ENCODE measurements at places on chromosomes 16 and 17.

DNA sequence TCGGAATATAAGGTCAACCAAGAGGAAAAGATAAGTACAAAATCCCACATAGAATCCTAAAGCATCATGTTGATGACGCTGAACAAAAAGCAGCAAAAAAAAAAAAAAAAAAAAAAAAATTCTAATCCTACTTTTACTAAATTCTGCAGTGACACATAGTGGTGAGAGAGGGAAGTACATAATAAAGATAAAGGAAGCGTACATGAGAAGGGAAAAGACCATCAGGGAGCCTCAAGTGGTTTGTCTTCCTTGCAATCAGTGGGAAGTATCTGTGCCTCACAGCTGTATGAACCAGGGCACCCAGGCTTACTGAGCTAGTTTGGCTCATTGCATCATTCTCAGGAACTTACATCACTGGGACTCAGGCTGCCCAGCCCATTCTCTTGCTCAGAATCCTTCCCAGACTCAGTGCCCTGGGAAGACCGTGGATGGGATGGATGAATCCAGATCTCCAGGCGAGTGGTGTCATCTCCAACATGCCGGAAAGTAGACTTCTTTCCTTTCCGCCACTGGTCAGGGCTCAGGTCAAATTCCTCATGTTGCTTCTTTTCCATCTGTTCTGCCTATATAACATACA is 21.2 kb downstream of the SMG6 start:
- no peak for DNase-seq

- peak; percentile 97 for DNase-seq
Observed at GRCh38 chr17:7023576-7024401, 939 bp downstream of the BCL6B start.

DNA sequence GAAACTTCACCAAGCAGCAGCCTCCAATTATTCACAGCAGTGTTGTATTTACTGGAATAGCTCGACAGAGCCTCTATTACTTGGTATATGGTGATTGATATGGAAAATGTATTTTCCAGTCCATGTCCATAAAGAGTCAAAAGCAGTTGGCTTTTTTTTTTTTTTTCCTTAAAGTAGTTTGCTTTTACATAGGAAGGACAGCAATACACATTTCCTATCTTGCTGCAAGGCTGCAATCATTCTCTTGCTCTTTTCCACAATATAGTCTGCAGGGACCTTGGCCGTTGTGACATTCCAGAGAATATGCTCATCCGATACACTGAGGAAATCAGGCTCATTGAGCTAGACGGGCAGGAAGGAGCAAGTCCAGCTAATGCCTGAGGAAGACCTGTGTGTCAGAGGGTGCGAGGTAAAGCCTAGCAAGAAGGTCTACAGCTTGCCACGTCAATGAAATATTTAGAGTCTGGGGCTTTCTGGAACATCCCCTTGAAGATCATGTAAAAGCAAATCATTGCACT is 131.1 kb downstream of the ENGASE start:
- DNase-seq, result no peak

DNA sequence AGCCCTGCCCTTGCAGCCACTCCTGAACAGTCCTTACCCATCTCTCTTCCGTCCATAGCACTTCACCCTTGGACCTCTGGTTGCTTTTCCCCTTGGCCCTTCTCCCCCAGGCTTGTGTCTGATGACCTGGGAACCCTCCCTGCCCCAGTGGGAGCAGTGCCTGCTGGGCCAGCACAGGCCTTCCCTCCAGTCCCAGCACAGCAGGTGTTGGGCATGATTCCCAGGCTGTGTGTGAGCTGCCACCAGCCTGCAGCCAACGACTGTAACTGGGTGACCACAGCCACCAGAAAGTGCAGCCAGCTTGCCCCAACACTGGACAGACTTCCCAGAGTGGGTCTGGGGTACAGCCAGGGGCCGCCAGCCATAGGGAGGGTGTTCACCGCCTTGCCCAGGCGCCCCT is 30.0 kb downstream of the CRAMP1 start:
- DNase-seq, result no peak

DNA sequence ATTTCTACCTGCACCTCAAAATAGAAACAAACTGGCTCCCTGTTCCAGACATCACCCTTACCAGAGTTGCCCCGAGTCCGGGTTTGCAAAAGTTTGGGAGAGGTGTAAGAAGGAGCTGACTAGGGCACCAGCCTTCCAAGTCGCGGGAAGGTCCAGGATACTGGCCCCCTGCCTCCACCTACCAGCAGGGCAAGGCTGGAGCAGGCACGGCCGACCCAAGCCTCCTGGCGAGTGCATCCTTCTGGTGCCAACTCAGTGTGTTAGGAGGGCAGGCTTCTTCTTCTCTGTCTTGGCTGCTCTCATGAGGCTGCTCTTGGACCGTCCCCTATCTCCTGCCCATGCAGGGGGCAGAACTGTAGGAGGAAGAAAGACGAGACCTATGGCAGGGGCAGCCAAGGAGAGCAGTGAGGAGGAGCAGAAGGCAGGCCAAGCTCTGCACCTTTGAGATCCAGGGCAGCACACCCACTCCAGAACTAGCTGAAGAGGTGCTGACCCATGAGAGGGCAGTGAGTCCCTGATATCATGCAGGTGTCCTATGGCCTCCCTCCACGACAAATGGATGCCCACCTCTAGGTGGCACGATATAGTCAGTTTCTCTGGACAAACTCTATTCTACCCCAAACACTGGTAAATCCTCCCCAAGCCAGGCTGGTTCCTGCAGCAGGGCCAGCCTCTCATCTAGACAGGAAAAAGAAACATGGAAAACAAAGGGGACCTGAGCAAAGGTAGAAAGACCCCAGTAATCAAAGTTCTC is 54.4 kb downstream of the CYTH1 start:
- no peak for DNase-seq

GRCh38 chr16:48535831-48536613 is 74.0 kb downstream of the N4BP1 start:
- no peak for DNase-seq

DNA sequence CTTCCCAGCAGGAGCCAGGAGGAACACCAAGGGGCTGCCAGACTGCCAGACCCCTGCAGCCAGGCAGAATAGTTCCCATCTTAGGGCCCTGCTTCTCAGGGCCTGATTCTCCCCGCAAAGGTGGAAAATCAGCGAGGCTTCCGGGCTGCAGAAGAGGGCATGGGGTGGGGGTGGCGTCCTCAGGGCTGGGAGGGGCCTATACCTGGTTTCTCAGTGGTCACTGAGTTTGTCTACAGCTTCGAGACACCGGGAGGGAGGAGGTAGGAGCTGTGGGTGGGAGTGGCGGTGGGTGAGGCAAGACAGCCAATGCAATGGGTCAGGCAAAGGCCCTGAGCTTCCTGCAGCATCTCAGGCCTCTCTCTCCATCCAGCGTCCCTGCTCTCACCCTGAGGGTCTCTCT is 14.3 kb downstream of the LRRC75A start:
- no peak for DNase-seq

DNA sequence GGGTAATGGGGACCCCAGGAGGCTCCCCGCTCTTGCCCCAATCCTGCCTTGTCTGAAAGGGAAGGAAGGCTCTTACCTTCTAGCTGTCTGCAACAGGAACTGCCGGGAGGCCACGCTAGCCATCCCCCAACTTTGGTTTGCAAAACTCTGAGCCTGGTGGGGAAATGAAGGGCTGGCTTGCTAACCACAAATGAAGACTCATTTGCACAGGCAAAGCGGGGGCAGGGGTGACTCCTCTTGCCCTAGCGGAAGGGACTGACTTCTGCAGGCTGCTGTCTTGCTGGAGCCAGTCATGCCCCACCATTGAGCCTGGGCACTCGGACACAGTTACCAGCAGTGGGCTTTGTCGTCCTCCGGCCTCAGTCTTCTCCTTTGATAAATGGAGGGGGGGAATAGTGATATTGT is 52.6 kb downstream of the PLCG2 start:
- DNase-seq, result peak; percentile 52

- peak; percentile 69 for DNase-seq
Observed at GRCh38 chr17:3794557-3795389, 6.2 kb downstream of the ITGAE start.

GRCh38 chr16:25279491-25279890 is 21.8 kb upstream of the ZKSCAN2 start:
- DNase-seq, result no peak

GRCh38 chr16:12340151-12340733 is 363.7 kb downstream of the SNX29 start:
- no peak for DNase-seq

DNA sequence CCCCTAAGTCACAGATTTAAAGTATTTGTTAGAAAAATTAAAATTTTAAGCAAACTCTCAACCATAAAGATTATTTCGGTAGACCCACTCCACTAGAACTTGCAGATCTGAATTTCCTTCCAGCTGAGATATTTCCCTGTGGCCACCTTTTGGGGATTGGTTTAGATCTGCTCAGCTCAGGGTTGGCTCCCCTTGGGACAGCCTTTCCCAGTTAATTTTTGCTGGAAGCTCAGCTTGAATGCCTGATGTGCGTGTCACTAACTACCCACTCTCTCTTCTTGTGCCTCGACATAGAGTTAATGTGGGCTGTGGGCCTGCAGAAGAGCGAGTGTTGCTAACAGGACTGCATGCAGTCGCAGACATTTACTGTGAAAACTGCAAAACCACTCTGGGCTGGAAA is 57.6 kb downstream of the YPEL2 start:
- DNase-seq, result no peak

DNA sequence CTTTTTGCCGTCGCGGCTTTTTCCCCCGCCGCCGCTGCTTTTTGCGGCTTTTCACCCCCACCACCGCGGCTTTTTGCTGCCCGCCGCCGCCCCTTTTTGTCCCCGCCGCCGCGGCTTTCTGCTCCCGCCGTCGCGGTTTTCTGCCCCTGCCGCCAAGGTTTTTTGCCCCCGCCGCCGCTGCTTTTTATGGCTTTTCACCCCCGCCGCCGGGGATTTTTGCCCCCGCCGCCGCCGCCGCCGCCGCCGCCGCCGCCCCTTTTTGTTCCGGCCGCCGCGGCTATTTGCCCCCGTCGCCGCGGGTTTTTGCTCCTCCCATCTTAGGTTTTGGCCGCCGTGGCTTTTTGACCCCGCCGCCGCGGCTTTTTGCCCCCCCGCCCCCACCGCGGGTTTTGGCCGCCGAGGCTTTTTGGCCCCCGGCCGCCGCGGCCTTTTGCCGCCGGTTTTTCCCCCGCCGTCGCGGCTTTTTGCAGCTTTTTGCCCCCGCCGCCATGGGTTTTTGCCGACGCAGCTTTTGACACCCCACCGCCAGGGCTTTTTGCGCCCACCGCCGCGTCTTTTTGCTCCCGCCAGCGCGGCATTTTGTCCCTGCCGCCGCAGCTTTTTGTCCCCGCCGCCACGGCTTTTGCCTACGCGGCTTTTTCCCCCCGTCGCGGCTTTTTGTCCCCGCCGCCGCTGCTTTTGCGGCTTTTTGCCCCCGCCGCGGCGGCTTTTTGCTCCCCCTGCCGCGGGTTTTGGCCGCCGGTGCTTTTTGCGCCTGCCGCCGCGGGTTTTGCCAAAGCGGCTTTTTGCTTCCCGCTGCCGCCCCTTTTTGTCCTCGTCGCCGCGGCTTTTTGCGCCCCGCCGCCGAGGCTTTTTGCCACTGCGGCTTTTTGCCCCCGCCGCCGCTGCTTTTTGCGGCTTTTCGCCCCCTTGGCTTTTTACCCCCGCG is 519.4 kb upstream of the WSB1 start:
- DNase-seq, result no peak

- DNase-seq, result no peak
Observed at GRCh38 chr16:46920402-46921068, 36.4 kb downstream of the GPT2 start.
